Suppressor macrophage (primary cell): ENCODE measurements at places on chromosomes 6 and 20.

DNA sequence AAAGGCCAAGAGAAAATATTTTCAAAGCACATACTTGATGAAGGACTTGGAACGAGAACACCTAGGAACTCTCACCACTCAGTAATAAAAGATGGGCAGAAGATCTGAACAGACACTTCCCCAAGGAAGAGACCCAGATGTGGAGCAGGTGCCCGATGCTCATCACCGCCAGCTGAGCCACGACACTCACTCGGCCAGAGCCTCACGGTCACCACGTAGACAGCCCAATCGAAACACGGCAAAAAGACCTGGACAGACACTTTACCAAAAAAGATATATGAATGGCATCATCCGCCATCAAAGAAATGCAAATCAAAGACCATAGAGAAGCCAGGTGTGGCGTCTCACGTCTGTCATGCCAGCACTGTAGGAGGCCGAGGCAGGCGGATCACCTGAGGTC lies 41.6 kb downstream of the SLC2A4RG start:
- DNase-seq = no peak

GRCh38 chr20:22464312-22465003 lies 119.9 kb downstream of the FOXA2 start:
- no peak for DNase-seq

DNA sequence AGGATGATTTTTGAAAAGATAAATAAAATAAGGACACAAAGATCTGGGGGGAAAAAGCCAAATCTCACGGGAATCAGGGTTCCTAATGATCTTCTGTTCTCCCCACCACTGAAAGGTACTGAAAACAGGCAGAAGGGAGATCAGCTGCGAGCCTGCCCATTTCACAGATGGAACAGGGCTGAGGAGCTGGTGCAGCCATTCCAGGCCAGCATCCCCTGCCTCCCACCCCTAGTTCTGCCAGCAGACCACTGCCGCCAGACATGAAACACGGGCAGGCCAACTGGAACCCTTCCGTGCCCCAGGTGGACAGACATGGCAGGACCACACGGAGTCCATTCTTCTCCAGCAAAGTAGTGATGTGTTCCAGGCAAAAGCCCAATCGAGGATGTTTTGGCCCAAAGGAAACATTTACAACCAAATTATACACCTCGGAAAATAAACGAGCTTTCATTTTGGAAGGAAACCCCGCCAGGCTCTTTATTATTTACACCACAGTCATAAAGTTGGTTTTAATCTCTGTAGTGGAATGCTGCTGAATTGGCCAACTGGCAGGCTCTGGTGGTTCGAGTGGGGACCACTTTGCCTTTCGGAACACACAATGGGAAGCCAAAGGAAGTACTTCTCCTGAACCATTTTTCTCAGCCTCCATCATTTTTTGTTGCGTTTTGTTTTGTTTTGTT lies 28.2 kb downstream of the ISM1 start:
- DNase-seq = no peak

- peak; percentile 19 for DNase-seq
Measured at GRCh38 chr20:47316776-47317126, 39.7 kb downstream of the ZMYND8 start.

GRCh38 chr20:33693289-33693688 lies 7.1 kb upstream of the E2F1 start:
- DNase-seq = no peak

DNA sequence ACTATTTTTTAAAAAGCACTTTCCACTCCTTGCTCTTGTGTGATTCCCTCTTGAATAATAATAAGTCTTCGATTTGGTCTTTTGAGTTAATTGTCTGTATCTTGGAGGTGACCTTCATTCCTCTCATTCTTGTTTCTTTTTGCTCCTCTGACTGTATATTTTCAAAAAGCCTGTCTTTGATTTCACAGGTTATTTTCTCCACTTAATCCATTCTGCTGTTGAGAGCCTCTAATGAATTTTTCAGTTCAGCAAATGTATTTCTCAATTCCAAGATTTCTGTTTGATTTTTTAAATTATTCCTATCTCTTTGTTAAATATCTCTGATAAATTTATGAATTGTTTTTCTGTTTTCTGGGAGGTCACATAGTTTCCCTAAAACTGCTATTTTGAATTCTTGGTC lies 21.7 kb upstream of the KIAA1586 start:
- no peak for DNase-seq

- DNase-seq = no peak
Measured at GRCh38 chr6:40353197-40353966, 233.8 kb downstream of the LRFN2 start.

GRCh38 chr20:51710361-51710894 lies 57.8 kb downstream of the ATP9A start:
- DNase-seq = no peak

GRCh38 chr20:44104798-44105517 lies 82.0 kb downstream of the JPH2 start:
- no peak for DNase-seq

DNA sequence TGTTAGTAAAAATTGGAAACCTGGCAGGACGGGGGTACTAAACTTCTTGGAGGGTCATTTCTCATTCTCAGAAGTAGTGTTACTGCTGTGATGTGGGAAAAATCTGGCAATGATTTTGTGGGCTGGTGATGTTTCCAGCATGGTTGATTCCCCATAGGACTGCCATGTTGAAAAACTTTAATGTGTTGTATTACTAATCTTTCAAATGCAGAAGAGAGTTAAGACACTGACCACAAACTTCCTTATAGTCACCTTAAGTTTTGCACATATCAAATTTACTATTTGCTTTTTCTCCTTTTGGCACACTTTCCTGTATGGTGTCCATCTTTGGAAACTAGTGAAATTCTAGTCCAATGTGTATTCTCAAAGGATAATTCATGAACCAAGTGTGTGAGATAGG lies 236.2 kb upstream of the TAB2 start:
- no peak for DNase-seq

DNA sequence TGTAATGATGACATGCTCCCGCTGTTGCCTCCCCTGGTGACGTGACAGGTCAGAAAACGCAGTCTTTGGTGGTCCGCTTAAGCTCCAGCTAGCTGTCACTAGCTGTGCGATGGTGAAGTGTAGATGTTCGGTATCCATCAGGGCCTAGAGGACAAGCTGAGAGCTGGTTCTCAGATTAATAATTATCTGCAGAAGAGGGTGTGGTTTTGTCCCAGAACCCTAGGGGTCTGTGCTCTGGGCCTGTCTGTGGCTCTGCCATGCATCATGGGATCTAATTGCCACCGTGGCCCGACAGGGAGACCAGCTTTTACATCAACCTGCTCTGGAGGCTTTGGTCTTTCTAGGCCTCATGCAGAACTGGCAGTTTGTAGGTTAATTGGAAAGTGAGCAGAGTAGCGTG lies 34.1 kb downstream of the ERMARD start:
- no peak for DNase-seq

- no peak for DNase-seq
Measured at GRCh38 chr6:101830501-101831031, 437.1 kb downstream of the GRIK2 start.

DNA sequence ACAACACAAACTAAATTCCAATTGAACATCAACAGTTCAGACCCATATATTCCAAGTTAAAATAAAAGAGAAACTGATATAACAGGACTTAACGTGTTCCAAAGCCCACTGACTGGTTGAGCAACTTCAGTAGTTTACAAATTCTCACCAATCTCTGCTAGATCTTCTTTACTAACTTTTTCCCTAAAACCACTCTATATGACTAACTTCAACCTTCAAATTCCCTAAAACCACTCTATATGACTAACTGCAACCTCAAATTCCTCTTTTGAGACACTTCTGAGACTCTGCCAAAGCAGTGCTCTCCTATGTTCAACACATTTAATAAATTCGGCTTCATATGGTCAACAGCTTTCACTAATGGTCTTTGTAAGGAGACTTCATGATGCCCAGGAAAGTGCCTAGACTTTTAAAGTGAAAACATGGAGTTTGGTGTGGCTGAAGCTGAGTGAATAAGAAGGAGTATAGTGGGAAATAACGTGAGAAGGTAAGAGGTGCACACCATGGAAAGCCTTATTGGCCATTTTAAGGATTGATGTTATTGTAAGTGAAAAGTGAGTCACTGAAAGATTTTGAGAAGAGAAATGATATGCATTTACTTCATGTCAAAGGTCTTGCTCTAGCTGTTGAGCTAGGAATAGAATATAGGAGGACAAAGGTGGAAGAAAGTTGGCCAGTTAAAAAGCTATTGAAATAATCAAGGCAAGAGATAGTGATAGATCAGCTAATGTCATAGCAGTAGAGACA lies 134.0 kb upstream of the HCRTR2 start:
- peak; percentile 86 for DNase-seq

DNA sequence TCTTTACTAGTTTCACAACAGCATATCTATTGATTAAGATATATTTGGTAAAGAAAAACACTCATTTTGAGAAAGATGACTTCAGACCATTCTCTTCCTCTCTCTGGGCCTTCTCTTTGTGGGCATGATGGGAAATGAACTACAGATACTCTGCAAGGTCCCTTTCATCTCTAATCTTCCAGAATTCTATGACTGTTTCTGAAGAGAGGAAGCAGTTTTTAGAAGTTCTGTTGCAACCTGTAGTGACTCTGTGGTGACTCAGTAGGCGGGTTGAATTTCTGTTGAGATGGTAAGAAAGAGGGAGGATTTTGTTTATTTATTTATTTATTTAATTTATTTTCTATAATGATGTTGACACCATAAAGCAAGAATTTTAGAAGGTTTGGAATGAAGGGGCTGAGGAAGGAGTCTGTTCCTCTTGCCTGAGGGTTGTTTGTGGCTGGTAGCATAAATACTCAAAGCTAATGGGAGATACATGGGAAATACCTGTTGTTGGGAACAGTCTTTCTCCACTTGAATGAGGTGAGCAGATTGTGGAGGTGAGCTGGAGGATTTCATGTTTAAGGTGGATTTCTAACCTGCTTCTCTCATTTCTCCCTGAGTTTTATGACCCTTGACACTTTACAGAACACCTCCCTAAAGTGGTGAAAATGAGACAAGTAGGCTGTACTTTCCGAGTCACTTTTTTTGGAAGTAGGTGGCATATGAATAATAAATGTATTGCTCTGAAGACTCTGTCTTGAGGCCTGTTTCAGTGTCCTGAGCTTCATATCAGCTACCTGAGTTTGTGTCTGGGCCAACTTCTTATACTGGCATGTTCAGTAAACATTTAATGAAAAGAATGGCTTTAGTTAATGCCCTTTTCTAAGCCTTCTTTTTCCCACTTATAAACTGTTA lies 15.0 kb downstream of the ACSS2 start:
- DNase-seq = peak; percentile 77

DNA sequence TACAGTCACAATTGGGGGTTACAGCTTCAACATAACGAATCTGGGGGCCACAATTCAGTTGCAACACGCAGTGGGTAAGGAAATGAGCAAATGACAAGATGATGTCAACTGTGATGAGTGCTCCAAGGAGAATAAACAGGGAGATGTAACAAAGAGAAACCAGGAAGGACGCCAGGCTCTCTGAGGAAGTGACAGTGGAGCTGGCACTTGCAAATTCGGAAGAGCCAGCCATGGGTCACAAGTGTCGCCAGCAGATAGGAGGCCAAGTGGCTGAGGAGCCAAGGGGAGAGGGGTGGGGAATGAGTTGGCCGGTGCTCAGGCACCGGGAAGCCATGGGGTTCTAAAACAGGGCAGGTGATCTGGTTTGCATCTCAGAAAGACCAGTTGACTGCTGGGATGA lies 136.4 kb downstream of the EYA2 start:
- DNase-seq = peak; percentile 64

DNA sequence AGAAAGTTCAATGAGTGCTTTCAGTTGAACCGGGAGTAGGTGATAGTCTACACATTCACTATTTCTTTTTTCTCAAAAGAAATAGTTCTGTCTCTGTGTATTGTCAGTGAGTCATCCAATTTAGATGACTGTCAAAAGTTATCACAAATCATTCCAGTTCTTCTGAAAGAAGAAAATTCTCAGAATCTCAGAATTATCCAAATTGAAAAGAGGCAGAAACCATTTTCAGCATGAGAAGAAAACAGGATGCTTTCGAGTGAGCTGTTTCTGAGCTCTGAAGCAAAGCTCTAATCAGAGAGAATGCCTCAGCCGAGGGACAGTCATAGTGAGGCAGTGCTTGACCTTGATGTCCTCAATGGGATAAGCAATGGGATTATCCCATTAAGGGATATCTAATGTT lies 97.9 kb downstream of the HUS1B start:
- DNase-seq = no peak

DNA sequence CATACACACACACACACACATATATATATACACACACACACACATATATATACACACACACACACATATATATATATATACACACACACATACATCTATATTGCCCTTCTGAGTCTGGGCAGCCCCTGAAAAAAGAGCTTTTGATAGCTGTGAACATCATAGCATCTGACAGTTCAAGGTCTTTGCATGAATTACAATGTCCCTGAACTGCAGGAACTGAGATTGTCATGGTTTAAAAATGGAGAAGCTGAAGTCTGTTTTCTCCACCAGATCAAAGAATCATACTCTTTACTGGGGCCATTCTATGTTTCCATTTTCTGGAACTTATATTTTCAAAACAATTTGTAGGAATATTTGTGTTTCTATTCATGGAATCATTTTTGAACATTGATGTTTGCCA lies 189.8 kb downstream of the ZDHHC14 start:
- no peak for DNase-seq

DNA sequence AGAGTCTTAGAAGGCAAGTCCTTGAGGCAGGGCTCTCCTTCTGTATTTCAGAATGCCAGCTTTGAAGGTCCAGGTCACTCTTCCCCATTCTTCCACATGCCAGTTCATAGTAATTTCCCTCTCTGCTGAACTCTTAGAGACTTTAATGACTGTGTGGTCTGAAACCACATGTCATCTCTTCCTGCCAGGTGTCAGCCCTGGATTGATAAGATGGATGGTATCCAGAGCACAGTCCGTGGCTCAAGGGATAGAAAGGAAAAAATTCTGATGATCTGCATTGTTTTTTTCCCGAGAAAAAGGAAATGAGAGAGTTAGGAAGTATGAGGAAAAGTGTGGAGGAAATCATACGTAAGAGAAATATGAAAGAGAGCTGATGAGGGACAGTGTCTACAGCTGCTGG lies 250.9 kb downstream of the TPBG start:
- no peak for DNase-seq

DNA sequence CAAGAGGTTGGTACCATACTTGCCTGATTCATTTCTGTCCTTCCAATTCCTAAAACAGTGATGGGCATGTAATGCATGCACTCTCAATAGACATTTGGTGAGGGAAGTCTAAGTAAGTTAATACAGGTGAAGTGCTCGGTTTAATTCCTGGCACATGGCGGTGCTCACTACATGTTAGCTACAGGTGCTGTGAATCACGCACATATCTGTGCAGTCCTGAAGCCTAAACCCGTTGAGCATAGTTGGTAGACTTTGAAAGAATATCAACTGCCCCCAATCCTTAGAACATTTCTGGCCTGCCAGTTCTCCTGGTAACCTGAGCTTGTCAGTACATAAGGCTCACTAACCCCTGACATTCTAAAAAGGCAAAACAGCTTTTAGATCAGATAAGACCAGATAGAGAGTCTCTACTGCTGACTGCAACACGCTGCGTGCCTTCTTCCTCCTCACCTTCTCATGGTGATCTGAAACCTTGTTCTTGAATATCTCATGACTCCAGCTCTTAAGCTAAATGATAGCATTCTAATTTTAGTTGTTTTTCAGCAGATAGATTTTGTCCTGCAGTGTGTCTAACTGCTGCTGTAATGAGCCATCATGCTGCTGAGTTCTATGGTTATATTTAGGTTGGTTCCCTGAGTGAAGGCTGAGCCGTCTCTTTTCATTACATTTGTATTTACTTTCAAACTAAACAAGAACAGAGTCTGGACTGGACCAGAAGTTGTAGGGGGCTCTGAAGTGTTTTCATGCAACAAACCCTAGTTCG lies 328.5 kb upstream of the QKI start:
- DNase-seq = no peak

- peak; percentile 37 for DNase-seq
Measured at GRCh38 chr6:55617272-55617671, 38.3 kb upstream of the HMGCLL1 start.
